ENCODE measurements at places on chromosomes 3 and 15.

DNA sequence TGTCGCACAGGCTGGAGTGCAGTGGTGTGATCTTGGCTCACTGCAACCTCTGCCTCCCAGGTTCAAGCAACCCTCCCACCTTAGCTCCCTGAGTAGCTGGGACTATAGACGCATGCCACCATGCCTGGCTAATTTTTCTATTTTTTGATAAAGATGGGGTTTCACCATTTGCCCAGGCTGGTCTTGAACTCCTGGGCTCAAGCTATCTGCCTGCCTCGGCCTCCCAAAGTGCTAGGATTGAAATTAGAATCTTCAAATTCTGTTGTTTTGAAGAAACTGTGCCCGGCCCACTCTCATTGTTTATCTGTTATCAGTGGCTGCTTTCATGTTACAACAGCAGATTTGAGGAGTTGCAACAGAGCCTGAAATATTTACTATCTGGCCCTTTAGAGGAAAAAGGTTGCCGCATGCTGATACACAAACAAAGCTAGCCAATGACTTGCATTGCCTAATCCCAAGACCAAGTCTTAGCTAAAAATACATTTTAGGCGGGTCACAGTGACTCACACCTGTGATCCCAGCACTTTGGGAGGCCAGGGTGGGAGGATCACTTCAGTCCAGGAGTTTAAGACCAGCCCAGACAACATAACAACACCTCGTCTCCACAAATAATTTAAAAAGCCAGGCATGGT lies 43.2 kb upstream of the PPP4R2 start:
- no peak for DNase-seq

GRCh38 chr15:94131875-94132274 lies 99.5 kb upstream of the MCTP2 start:
- DNase-seq = peak; percentile 13

DNA sequence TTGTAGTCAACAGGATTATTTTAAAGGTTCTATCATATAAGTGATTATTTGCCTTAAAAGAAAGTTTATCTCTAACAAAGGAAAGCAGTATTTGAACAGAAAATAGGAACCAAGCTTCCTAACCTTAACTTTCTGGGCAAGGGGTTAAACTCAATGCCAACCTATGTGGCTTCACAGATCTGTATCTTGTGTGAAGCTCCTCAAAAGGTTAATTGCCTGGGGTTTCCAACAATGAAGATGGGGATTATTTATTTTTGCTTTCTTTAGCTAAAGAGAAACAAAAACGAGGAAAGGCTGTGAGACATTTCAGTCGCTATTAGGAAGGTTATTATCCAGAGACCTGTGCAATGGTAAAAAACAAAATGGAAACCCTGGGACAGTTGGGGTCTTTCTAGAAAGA lies 1.1 kb upstream of the WDR82 start:
- no peak for DNase-seq

- peak; percentile 67 for DNase-seq
Measured at GRCh38 chr15:85380812-85381642, 624 bp downstream of the AKAP13 start.

DNA sequence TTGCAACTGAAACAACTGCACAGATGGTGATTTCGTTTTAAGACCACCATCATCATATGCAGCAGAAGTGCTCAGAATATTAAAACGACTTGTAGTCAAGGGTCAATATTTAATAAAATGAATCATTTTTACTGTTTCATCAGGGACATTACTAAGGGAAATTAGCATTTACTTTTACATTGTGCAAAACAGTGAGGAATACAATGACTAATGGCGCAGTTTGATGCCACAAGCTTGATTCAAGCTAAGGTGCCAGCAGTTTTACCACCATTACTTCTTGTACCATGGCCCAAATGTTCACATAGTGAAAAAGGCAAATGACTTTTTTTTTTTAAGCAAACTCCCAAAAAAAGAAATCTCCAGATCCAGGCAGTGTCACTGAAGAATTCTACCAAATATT lies 277.4 kb upstream of the CHRNA7 start:
- DNase-seq = no peak

- DNase-seq = no peak
Measured at GRCh38 chr15:34722439-34722836, 32.4 kb downstream of the GJD2 start.

- no peak for DNase-seq
Measured at GRCh38 chr15:41160639-41161315, 44.7 kb upstream of the INO80 start.

DNA sequence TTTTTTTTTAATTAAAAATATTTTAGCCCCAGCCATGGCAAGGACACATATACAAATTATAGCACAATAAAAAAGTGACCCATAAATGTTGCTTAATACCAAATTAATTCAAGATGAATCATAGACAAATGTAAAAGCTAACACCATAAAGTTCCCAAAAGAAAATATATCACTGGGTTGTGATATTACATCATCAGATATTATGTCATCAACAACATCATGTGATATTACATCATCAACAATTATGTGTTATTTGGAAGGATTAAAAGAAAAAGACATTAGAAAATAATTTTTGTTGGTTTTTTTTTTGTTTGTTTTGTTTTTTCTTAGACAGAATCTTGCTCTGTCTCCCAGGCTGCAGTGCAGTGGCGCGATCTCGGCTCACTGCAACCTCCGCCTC lies 34.5 kb upstream of the ABHD10 start:
- DNase-seq = no peak

DNA sequence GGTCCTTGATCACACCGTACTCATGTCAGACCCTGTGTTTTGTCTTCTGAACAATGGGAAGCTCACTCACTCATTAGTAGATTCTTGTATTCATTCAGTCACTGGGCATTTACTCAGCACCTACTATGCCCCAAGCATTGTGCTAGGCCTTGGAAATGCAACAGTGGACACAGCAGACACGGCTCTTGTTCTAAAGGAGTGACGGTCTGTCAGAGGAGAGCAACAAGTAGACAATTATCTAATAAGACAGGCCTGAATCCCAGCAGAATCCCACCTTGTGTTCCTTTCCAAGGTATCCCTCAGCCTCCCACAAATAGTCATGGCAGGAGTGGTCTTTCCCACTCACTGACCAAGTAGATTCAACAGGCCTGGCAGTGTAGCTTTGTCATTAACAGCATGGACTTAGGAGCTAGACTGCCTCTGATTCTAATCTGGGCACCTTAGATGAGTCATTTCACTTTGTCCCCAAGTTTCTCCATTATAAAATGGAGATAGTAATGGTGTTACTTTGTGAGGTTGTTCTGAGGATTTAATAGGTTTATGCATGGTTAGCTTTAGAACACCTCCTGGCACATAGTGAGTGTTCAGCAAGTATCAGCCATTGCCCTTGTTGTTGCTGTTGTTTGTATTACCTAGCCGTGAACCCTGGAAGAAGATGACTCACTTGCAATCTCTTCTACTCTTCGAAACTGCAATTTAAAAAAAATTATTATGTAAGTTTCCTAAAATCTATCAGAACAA lies 69.1 kb downstream of the SSUH2 start:
- no peak for DNase-seq
